Activated gamma-delta T cell treated with Interleukin-2 at 50 U/mL for 16 hours (primary cell): ENCODE measurements at places on chromosomes 7 and 10.
A peak's percentile ranks its signal among the peaks of the same experiment; 100 is the strongest.

GRCh38 chr7:4189131-4189570 lies 492.9 kb upstream of the FOXK1 start:
- DNase-seq, result no peak

DNA sequence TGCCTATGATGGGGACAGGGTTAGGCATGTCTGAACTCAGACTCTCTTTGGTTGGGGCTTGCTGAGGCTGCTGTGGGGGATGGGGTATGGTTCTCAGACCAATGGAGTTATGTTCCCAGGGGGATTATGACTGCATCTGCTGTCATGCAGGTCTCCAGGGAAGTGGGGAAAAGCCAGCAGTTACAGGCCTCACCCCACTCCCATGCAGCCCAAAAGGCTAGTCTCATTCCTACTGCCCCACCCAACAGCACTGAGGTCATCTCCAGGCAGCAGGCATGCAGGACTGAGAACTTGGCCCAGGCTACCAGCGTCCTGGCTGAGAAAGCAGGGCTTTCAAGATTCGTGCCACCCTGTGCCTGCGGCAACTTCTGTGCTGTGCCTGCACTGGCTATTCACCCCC lies 373.3 kb downstream of the HTR7 start:
- DNase-seq, result no peak

DNA sequence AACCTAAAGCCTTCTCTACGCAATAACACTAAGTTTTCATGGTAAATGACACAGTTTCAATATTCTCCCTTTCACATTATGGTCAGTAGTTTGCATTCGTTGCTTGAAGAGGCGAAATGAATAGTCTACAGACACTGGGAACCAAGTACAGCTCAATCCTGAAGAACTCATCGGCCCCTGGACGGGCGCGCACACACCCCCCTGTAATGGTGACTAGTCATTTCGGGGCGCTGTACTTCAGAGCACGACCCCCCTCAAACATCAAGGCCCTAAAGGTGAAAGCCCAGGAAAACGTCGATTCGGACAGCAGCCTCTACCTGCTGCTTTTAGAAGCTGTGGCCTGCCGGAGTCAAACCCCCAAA lies 1.0 kb downstream of the NT5C2 start:
- DNase-seq, result no peak

DNA sequence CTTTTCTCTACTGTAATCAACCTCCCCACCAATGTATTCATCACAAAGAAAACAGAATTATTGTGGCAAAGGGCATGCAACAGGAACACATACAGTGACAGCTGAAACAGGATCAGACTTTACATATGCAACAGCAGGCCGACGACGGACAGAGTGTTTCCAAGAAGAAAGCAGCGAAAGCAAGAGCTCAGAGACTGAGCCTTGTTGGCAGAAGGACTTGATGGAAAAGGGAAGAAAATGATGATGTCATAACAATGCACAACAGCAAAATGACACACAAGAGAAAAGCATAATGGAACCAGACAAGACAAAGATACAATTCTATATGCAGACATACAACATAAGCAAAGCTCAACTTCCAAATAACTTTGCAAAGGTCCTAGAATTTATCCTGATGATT lies 106.5 kb downstream of the ARHGAP12 start:
- DNase-seq, result no peak

- DNase-seq, result no peak
Observed at GRCh38 chr7:149455175-149455950, 5.5 kb downstream of the ZNF777 start.

- peak; percentile 49 for DNase-seq
Observed at GRCh38 chr7:149869867-149870266, 3.9 kb upstream of the ATP6V0E2 start.

GRCh38 chr10:131936736-131937135 lies 35.9 kb downstream of the PPP2R2D start:
- no peak for DNase-seq

- no peak for DNase-seq
Observed at GRCh38 chr7:120774481-120774880, 83.5 kb downstream of the TSPAN12 start.

DNA sequence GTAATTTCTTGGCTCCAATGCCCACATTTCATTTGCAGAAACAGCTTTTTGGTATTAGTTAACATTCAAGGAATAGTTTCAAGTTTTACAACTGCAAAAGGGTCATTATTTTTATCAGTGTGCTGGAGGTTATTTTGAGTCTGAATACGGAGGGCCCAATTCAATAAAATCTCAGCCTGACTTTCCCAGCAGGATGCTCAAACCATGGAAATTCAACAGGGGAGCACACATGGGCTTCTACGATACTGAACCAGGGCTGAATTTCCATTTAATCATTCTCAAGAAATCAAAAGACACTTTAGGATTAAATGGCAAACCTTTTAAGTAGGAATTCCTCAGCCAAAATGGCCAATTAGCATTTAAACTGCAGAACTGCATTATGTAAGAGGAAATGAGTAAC lies 700.9 kb upstream of the ANKRD30A start:
- no peak for DNase-seq

- no peak for DNase-seq
Observed at GRCh38 chr7:41588341-41588740, 114.5 kb downstream of the INHBA start.

GRCh38 chr10:57338823-57339558 lies 928.7 kb downstream of the IPMK start:
- no peak for DNase-seq

- DNase-seq, result no peak
Observed at GRCh38 chr10:29304264-29304994, 15.6 kb downstream of the LYZL1 start.

GRCh38 chr10:132745971-132746370 lies 40.0 kb downstream of the NKX6-2 start:
- DNase-seq, result no peak

GRCh38 chr7:2670720-2671391 lies 17.1 kb upstream of the AMZ1 start:
- DNase-seq, result peak; percentile 67

DNA sequence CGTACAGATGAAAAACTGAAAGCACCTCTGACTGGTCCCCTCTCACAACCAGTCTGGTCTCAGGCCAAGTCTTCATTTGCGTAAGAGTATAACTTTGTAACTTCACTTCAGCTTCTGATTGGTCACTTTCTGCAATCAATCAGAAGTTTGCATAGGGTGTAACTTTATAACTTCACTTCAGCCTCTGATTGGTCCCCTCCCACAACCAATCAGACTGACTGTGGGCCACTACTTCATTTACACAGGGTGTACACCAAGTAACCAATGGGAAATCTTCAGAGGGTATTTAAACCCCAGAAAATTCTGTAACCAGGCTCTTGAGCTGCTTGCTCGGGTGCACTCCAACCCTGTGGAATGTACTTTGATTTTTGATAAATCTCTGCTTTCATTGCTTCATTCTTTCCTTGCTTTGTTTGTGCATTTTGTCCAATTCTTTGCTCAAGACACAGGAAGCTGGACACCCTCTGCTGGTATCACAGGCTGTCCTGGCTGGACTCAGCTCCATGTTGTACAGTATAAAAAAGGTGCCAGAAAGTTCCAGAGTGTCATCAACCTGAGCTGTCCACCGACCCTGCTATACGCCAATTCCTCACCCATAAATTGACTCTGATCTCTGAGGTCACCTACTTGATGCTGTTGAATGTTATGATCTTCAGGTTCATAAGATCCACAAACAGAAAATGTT lies 74.5 kb downstream of the COBL start:
- DNase-seq, result no peak

DNA sequence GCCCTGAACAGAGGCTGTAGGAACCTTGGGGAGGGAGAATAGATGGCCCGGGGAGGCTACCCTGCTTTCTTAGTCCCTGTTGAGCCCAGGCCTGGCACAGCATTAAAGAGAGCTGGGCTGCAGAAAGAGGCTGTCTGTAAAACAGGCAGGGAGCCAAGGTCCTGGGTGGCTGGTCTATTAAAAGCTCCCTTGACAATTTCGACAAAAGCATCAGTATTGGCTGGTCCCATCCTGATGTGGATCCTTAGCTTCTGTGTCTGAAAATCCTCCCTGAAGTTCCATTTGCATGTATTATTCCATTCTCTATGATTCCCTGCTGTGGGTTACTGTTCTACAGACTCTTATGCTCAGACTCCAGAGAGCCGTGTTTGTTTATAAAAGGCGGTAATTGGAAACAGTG lies 158.5 kb downstream of the GALNT17 start:
- DNase-seq, result no peak

DNA sequence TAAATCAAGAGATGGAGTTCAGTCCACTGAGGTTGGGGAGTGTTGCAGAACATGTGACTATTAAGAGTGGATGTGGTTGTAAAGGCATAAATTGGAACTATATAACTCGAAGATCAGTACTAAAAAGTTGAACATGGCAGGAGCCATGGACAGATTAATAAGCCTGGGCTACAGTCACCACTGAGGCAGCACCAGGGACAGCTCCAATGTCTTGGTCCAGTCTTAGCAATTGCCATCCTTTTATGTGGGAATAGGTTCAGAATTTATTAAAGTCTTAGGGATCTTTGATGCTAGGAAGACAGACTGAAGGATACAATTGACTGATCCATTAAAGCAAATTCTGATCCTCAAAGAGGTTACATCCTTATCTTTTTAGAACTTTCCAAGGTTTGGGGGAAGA lies 156.6 kb downstream of the ADRA2A start:
- DNase-seq, result no peak

- DNase-seq, result no peak
Observed at GRCh38 chr7:26328498-26329390, 37.1 kb downstream of the SNX10 start.

DNA sequence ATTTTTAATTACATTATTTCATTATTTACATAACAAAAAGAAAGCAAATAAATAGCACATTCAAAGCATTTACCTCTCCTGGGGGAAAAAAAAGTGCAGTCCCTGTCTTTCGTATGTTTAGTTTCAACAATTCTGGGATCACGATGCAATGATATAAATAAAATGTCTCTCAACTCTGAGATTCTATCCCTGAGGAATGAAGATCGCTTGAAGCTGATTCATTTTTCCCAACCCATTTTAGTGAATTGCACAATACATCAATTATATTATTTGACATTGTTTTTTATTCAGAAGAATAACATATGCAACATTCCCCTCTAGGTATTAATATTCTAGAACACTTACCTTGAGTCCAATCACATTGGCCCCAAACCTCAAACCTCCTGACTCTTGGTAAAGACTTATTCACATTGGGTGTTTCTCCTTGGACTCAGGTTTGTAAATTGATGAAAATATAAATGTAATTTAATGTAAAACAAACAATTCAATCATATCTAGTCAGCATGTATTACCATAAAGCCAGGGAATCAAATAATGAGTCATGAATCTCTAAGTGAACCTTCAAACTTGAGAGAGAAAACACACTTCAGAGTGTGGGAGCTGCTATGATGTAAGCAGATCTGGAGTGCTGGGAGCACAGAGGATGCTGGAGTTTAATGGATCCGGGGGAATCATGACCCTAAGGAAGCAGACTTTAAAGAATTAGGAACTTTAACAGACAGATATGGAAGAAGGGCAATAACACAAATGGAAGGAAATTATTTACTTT lies 5.3 kb upstream of the SCIN start:
- DNase-seq, result no peak

DNA sequence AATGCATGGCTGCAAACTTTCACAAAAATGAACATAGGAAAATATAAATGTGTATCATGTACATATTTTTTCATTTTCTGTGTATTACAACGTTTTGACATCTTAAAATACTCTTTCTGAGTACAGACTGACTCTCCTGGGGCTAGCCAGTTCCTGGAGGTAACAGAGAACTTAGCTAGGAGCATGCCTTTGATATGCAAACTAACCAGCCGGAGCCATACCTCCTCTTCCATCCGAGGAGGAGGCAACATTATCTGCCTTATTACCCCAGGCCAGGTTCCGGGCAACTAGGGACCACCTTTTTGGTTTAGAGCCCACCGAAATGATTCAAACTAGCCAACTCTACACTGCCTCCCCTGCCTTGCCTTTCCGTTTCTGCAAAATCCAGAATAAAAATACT lies 33.7 kb upstream of the HECW1 start:
- no peak for DNase-seq

DNA sequence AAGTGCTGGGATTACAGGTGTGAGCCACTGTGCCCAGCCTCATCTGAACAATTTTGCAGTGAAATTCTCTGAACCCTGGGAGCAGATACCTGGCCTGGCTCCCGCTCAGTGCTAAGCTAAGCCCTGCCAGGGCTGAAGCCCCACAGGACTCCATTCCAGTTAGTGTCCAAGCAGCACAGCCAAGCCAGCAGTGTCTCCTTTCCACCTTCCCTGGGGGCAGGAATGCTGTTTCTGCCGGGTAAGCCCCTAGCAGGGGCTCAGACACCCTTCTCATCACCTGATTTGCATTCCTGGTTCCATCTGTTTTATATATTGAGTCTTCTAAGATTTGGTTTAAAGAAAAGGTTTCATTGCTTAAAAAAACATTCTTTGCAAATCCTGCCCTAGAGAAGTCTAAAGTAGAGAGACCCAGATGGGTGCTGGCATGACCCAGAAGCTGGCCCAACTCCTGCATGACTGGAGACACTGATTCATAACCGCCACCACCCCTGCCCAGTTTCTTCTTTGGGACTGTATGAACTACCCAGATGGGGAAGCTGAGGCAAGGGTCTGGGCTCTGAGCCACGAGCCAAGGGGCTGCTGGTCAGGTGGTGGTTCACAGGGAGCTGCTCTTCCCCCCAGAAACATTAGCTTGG lies 14.0 kb downstream of the SLC13A4 start:
- DNase-seq, result no peak

- no peak for DNase-seq
Observed at GRCh38 chr10:31011665-31012022, 20.0 kb downstream of the ZNF438 start.

- no peak for DNase-seq
Observed at GRCh38 chr7:128027485-128027980, 3.7 kb downstream of the LRRC4 start.

- DNase-seq, result no peak
Observed at GRCh38 chr7:19920166-19920565, 146.7 kb upstream of the TMEM196 start.
